Umbilical cord (tissue), 2 donors: ENCODE measurements at places on chromosomes 1 and 21.
A peak's percentile ranks its signal among the peaks of the same experiment; 100 is the strongest.

DNA sequence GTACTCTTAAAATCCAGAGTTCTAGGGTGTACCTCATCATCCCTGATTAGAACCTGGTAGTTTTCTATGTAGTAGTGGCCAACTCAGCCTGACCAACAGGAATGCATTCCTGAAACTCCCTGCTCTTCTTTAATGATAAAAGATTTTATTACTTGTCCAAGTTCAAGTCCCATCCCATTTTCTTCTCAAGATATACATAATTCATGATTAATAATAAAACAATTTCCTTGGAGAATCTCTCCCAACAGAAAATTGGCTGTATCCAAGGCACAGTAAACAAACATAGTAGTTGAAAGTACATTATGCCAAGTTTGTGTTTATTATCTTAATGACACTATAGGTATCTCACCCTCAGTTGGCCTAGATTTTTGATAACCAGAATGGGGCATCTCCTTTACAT is 714.1 kb upstream of the ADAMTS5 start:
- no peak for DNase-seq

DNA sequence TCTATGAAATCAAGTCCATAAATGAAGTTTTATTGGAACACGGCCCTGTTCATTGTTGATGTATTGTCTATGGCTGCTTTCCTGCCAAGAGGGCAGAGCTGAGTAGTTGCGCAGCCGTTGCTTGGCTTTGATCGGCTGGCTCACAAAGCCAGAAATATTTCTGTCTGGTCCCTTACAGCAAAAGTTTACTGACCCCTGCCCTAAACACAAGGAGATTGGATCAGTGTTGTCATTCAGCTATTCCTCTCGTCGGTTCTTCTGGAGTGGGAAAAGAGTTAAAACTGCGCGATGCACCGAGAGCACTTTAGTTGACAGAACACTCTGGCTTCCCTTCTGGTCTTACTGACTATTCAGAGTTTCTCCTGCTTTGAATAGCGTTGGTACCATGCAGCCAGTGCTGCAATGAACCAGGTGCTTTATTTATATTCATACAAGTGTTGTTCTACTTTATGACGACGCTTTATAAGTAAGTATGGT is 868 bp downstream of the ZBTB40 start:
- no peak for DNase-seq

DNA sequence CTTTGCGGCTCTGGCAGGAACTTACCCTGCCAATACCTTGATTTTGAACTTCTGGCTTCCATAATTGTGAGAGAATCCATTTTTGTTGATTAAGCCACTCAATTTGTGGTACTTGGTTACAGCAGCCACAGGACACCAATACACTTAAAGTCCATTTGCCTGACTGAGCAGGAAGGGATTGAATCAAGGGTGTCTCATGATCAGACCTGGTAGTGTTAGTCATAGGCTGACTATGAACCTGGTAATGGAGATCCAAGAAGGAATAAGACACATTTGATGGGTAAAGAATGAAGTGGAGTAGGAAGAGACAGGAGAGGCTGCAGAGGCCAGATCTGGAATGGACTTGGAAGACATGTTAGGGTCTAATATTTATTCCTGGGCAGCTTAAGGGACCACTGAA is 31.2 kb upstream of the MAP1LC3C start:
- DNase-seq, result no peak

GRCh38 chr21:37085726-37086125 is 12.7 kb downstream of the TTC3 start:
- DNase-seq, result no peak

GRCh38 chr1:234592240-234592639 is 17.7 kb downstream of the IRF2BP2 start:
- no peak for DNase-seq

GRCh38 chr1:119409731-119410130 is 5.2 kb upstream of the HSD3B2 start:
- DNase-seq, result peak; percentile 17

GRCh38 chr1:223116950-223117349 is 26.1 kb downstream of the TLR5 start:
- no peak for DNase-seq

DNA sequence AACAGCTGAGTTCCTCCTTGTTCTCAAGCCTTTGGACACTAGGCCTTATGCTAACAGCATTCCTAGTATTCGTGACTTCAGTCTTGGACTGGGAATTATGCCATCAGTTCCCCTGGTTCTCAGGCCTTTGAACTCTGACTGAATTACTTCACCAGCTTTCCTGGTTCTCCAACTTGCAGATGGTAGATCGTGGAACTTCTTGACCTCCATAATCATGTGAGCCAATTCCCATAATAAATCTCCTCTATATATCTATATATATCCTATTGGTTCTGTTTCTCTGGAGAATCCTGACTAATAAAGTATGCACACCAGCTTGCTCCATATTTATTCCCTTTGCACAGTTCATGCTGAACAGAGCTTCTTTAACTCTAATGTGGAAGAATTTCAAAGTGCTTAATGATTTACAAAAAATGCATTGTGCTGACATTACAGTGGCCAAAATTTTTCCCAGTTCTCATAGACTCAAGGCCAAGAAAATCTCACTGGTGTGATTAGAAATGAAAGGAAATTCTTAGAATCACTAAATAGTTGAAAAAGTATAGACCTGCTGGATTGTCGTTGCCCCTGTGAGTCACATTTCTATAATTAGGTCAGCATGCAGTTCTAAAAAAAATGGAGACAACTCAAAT is 462.9 kb upstream of the ADAMTS5 start:
- DNase-seq, result peak; percentile 25

GRCh38 chr21:29092102-29092959 is 18.9 kb upstream of the CCT8 start:
- DNase-seq, result no peak

GRCh38 chr1:160375788-160376524 is 9.1 kb downstream of the NHLH1 start:
- DNase-seq, result no peak

DNA sequence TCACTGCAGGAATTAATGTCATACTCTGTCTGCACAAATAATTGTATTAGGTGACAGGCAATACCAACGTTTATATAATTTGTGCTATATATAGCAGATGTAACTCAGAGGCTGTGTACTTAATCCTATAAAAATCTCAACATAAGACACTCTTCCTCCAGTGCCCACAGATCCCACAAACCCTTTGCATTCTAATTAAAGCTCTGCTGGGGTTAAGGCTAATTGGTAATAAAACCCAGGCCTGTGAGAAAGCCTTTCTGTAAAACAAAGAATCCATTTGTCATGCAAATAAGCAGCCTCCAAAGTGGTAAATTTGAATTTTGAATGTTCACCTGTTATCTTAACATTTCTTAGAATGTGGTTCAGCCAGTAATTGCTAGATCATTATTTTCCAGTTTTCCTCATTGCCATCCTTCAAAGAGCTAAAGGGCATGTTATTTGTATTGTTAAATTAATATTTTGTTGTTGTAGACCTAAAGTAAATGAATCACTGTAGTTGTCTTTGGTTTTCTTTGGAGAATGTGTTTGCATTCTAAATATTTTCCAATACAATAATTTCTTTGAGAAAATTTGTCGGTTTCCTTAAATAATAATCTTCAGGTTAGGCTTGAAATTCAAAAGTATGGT is 46.3 kb upstream of the PRDX6 start:
- no peak for DNase-seq

GRCh38 chr1:115183721-115184259 is 94.5 kb upstream of the TSPAN2 start:
- DNase-seq, result no peak

DNA sequence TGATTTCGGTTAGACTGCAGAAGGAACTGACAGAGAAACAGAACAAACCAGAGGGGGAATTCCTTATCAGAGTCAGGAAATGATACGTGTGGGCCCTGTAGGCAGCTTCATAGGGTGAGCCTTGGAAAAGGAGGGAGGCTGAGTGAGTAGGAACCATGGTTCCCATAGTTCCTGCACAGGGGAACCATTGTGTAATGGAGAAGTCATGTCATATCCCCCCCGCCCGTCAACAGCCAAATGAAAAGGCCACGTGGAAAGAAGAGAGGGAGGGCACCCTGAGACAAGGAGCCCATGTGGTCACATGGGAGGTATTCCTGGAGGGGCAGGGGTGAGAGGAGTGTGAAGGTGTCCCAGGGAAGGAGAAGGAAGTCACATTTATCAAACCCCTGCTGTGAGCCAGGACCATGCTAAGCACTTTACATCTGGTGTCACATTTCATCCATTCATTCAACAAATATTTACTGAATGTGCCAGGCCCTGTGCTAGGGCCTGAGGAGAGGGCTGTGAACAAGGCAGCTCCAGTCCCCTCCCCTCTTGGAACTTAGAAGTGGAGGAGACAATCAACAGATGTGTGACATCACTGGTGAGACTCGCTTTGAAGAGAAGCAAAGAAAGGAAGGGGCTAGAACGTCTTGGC is 15.7 kb upstream of the FGR start:
- DNase-seq, result peak; percentile 56

DNA sequence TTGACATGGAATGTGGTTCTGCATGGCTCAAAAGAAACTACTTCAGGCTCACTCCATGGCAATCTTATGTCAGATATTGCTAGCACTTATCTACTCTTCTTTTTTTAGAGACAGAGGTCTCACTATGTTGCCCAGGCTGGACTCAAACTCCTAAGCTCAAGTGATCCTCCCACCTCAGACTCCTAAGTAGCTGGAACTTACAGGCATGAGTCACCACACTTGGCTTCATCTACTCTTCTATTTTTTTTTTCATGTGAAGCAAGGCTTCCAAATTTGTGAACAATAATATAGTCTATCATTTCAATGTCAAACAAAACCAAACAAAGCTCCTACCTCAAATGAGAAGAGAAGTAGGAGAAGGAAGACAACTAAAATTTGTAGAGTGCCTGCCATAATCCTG is 7.5 kb upstream of the PSEN2 start:
- peak; percentile 12 for DNase-seq

- peak; percentile 59 for DNase-seq
Observed at GRCh38 chr1:96782856-96783255, 61.3 kb downstream of the PTBP2 start.

GRCh38 chr1:236282425-236282716 is 613 bp upstream of the ERO1B start:
- DNase-seq, result no peak

DNA sequence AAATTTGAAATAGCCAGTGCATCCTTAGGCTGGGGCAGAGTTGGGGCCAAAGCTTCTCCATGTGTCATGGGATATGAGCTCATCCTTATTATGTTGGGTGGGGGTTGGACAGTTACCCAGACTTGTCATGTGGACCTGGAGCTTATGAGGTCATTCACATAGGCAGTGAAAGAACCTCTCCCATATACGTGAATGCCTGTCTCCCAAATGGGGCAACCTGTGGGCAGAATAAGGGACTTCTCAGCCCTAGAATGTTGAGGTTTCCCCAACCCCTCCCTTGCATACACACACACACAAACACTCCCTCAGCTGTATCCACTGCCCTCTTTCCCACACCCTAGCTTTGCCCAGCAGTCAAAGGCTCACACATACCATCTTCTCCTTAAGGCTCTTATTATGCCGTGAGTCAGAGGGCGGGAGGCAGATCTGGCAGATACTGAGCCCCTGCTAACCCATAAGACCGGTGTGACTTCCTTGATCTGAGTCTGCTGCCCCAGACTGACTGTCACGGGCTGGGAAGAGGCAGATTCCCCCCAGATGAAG is 2.3 kb upstream of the IVL start:
- peak; percentile 79 for DNase-seq

DNA sequence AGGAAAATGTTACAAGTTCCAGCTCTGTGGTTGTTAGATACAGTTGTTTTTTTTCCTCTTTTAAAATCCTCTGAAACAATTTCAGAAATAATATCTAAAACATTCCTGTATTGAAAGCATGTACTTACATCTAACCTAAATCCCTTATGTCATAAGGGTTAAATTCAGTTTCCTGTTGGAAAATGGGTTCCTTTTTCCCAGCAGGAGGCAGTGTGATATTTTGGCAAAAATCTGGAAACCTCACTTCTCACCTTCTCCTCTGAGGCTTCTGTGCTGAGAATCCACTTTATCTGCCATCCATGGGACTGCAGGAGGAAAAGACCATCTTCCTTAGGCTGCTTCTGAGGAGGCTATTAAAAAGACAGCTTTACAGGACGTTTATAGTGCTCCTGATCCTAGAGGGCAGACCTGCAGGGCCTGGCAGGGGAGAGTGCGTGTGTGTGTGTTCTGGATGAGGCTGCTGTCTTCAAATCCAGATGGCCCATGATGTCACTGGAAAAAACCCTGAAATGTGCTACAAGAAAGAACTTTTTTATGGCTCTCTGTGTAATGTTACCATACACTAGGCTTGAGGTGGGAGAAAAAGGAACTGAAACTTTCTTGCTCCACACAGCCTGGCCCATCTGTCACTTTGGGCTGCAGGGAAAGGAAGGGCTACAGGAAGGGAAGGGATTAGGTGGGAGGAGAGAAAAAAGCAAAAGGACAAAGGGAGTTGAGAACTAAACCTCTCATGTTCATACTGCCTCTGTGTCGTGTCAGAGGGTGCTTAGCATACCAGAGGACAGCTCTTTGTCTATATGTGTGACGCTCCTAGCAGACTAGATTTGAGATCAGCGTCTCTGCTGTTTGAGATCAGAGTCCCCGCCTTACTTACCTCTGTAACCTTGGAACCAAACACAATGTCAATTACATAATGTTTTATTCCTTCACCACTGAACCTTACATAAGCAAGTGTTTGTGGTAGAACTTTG is 379.2 kb upstream of the SPAG17 start:
- DNase-seq, result peak; percentile 92

DNA sequence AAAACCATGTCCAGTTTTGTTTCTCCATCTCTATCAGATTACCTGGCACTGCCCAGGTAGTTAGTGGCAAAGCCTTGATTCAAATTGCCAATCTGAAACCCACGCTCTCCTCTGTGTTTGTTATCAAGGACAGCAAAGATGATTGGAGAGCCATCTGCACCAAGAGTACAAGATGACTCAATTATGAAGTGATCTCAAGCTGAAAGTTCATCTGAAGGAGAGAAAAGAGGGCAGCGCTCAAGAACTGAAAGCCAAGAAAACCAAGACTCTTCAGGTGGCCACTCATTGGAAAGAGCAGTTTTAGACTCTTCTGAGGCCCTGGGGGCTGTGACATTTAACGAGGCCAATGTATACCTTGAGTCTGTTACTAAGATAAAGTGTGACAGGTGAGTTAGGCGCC is 13.8 kb downstream of the RXRG start:
- no peak for DNase-seq

DNA sequence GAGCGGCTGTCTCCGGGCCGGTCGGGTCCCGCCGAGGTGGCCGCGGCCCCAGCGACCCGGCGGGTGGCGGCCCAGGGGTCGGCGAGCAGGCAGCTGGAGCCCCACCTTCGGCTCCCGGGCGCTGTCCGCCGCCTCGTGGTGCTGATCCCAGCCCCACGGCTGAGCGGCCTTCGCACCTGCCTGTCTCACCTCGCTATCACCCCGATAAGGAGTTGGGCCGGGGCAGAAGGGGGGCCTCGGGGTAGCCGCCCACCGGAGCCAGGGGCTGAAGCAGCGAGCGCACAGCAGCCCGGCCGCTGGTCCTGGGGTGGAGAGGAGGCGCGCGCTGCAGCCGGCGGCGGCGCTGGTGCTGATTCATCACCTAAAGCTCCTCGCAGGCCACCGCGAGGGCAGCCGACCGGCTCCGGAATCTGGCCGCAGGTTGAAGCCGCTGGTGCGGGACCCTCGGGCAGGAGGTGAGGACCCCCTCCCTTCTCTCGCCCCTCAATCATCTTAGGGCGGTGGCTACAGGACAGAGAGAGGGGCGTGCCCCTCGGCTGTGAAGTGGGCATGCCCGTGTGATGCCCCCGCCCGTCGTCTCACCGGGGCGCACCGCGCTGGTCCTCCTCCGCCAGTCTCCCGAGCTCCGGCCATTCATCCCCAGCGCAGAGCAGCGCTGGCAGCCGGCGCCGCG is 575 bp downstream of the TRIM67 start:
- peak; percentile 37 for DNase-seq
